Activated CD8-positive, alpha-beta T cell treated with anti-CD3 and anti-CD28 coated beads, Interleukin-2, amount 10 ng/mL, durations not matched to agents 7 days and 5 days (primary cell): ENCODE measurements at places on chromosomes 16 and 17. TPM values are rescaled to one million over a fixed set of nuclear protein-coding genes. Genes with fewer than 3 reads are reported as not detected.

GRCh38 chr17:76535788-76536510, 1.6 kb downstream of the CYGB start:
- no peak for DNase-seq

DNA sequence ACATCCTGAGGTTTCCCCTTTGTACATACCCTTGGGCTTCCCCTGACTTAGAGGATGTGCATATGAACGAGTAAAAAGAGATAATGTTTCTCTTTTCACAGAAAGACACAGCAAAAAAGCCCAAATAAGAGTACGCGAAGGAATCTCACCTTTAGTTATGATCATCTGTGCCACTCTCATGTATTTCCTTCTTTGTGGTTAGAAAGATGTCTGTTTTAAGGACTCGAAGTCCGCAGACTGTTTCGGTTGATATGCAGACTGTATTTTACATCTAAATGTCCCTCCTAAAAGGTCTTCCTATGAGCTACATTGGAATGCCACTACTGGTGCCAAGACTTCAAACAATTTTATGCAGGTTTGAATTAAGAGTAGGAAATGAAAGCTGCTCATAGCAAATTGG, 102.3 kb upstream of the GOT2 start:
- DNase-seq = no peak

- peak; percentile 79 for DNase-seq
Observed at GRCh38 chr17:31433091-31433790, 41.8 kb downstream of the RAB11FIP4 start.

- DNase-seq = no peak
Observed at GRCh38 chr17:73498176-73498575, 146.1 kb downstream of the SDK2 start.

- no peak for DNase-seq
Observed at GRCh38 chr17:45924332-45924820, 30.0 kb downstream of the MAPT start.

- DNase-seq = no peak
Observed at GRCh38 chr17:2911035-2911754, 115.0 kb downstream of the RAP1GAP2 start.

- no peak for DNase-seq
Observed at GRCh38 chr16:9610727-9611126, 519.3 kb downstream of the HAPSTR1 start.

DNA sequence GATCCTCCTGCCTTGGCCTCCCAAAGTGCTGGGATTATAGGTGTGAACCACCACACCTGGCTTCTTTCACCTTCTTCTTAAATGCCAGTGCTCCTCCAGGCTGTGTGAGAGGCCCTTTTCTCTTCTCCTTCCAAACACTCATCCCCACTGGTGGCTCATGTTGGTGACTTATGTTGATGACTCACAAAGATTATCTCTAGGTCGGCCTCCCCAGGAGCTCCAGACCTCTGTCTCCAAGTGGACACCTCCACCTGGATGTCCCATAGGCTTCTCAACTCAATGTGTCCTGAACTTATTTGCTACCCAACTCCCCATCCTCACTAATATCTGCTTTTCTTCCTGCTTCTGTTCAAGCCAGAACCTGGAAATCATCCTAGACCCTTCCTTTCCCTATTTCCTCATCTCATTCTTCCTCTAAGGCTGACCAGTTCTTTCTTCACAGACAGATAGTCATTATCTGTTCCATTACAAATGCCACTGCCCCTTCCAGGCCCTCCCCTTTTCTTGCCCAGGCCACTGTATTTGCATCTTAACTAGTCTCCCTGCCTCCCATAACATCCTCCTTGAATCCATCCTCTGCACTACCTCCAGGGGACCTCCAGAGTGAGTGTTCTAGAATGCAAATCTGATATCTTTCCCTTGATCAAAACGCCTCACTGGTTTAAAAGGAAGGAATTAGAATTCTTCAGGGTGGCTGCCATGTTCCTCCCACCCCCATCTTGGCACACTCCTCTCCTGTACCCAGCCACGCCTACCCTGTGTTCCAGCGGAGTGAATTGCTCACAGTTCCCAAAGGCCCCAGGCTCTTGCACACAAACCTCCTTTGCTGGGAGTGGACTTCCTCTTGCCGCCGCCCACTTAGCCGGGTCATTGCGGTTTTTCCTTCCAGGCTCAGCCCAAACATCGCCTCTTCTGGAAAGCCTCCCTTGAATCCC, 34.8 kb upstream of the FBXO47 start:
- DNase-seq = no peak

DNA sequence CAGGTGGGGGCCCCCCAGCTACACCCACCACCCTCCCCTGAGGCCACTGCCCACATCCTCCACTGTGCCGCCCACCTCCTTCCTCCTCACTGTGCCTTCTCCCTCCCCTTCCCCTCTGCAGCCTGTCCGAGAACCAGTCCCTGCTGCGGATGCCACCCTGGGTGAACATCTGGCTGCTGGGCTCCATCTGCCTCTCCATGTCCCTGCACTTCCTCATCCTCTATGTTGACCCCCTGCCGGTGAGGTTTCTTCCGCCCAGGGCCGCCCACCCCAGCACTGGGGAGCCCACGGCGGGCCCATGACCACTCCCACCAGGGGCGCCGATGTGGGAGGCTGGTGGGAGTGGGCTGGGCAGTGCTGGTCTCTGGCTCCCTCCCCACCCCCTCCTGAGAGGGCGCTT, 22.1 kb downstream of the RABEP2 start:
- no peak for DNase-seq

GRCh38 chr17:76742958-76743357, 5.0 kb downstream of the MFSD11 start:
- DNase-seq = no peak

DNA sequence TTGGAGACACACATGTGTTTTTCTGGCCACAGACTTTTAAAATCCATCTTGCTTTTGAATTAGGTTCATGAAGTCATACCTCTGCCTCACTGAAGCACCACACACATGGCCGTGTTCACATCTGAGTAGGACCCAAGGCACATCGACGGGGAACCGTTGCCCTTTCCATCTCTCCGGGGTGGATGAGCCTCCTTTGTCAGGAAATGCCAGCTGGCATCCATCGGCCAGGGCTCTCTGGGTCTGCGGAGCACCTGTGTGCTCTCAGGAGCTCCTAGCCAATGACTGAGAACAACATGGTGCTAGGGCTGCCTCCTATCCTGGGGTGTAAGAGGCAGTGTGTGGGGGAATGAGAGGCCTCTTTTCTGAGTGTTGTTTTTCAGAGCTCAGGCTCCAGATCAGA, 24.5 kb upstream of the NKD1 start:
- DNase-seq = no peak

DNA sequence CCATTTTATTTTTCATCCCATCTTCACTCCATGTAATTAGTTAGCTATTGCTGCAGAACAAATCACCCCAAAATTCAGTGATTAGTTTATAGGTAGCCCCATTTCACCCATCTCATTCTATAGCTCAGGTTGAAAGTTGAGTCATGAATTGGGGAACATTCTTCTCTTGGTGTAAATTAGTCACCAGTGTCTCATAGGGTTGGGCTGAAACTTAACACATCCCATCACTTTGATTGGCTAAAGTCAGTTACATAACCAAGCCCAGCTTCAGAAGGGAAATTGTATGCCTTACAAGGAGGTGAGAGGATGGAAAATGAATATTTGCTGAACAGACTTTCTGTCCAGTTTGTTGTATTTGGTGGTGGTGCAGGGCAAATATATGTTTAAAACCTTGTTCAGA, 477.5 kb downstream of the WWOX start:
- DNase-seq = no peak

The NT5M gene
- 9.0 TPM for total RNA-seq

The AANAT gene
- not detected for total RNA-seq

The GRB7 gene
- total RNA-seq = 0.37 TPM
